ENCODE measurements at places on chromosomes 5 and 9. TPM values are rescaled to one million over a fixed set of nuclear protein-coding genes. Genes with fewer than 3 reads are reported as not detected.

DNA sequence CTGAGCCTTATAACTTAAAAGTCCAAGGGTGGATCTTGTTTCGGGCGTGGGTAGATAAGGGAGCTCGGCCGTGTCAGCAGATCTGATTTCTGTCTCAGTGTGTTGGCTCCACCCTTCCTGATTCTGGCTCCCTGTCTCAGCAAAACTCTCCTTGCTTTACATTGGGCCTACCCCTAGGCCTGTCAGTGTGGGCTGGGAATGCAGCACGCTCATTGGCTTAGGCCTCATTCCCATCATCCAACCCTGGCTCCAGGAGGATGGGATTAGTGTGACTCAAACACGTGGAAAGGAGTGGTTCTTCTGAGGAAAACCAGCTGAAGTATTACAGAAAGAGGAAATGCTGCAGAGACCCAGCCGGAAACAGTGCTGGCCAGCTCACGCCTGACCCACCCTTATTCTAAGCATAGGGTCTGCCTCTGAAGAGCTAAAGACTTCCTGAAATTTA lies 59.9 kb downstream of the ZFAND5 start:
- DNase-seq: no peak

GRCh38 chr9:131258186-131258585 lies 18.1 kb downstream of the FAM78A start:
- DNase-seq: no peak

The TMEFF1 gene
- 18.0 TPM for polyA plus RNA-seq

- DNase-seq: no peak
These were observed 153.3 kb upstream of the SLC12A2 start for GRCh38 chr5:127930311-127930710.

DNA sequence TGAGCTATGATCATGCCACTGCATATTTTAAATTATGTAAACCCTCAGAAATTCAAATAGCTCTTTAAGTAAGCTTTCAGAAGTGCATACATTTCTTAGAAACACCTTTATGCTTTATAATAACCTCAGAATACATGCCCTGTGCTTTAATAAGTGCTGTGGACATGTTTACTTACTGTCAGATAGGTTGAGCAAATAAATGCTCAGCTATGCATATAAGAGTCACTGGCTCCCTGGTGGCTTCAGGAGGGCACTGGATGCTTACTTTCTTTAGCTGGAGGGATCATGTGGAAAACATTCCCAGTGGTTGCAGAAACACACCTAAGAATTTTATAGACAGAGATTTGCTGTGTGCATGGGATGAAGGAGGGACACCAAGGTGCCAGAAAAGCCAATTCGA lies 74.4 kb downstream of the PDE6A start:
- no peak for DNase-seq

The CCDC192 gene
- polyA plus RNA-seq: 1.6 TPM

- DNase-seq: no peak
These were observed 70.3 kb upstream of the EQTN start for GRCh38 chr9:27367175-27367798.

DNA sequence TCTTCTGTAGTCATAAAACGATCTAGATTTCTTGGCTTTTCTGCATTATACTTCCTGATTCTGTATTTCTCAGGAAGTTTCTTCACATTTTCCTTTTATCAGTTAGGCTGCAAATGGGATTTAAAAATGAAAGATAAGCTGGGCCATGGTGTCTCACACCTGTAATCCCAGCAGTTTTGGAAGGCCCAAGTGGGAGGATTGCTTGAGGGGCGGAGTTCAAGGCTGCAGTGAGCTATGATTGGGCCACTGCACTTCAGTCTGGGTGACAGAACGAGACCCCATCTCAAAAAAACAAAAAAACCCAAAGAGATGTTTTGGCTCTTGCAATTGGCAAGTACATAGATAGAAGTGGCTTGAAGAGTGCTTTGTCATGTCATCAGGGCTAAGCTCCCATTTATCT lies 26.2 kb upstream of the APC start:
- DNase-seq: no peak

The SPATA9 gene
- polyA plus RNA-seq: 1.7 TPM

DNA sequence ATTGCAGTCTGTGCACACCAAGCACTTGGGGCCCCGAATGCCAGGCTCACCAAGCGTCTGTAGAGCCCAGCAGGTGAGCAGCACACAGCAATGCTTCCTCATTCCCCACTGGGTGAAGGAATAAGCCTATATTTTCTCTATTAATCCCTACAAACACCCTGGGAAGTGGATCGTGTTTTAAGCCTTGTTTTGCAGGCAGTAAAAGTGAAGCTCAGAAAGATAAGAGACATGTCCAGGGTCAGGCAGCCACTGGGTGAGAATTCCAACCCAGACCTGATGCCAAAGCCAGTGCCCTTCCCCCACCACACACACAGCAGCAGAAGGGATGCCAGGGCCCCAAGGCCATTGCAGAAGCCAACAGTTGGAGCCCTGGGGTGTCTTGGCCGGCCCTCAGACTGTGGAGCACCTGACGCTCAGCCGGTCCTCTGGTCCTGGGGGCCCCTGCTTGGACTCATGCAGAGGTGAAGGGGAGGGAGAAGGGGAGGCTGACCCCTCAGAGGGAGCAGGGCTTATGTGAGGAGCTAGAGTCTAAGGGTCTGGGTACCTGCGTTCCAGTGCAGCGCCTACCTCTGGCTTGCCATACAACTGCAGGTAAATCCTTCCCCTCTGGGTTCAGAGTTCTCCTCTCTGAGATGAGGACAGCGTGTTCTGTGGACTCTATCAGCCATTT lies 26.3 kb upstream of the SYNPO start:
- DNase-seq: no peak

DNA sequence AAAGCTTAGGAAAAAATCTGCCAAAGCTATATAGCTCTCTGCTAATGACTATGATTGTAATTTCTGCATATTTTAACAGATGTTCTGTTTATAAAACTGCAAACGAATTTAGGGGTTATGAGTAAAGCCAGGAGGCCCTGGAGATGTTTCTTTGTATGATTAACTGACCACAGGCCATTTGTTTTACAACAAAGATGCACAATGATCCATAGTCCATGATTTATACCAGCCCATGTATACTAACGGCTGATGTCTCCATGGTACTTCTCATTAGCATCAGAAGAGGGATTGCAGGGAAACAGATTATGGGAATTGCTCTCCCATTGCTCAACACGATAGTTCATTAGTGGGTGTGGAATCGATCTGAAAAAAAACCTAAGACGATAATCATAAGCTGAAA lies 78.9 kb downstream of the PPP2R2B start:
- peak; percentile 76 for DNase-seq

DNA sequence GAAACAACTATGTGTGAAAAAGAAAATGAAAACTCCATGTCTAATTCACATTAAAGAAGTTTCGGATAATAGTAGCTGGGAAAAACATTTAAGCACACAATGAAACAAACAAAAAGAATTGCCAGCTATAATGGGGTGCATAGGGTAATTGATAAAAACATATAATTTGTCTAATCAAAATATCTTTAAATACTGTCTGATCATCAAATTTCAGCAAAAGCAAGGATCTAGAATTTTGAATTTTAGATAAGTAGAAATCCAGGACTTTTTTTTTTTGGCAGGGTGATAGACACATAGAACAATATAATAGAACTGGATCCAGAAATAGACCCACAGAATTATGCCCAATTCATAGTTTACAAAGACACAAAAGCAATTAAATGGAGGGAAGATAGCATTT lies 585.0 kb downstream of the TAF11L14 start:
- no peak for DNase-seq

GRCh38 chr5:90437663-90438062 lies 28.1 kb upstream of the CETN3 start:
- DNase-seq: no peak

The HACD4 gene
- polyA plus RNA-seq: 1.6 TPM

DNA sequence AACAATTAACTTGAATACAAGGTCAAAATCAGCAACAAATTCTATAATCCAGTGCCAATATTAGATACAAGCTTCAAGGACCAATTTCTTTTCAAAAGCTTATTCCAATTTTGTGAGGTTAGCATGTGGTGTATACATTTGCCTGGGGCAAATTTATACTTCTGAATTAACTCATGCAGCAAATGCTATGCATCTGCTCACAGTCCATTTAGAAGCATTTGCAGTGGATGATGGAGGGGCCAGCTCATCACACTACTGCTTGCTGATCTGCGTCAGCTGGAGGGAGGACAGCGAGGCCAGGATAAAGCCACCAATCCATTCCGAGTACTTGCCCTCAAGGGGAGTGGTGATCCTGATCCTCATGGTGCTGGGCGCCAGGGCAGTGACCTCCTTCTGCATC lies 474.3 kb upstream of the KIF2A start:
- DNase-seq: no peak

DNA sequence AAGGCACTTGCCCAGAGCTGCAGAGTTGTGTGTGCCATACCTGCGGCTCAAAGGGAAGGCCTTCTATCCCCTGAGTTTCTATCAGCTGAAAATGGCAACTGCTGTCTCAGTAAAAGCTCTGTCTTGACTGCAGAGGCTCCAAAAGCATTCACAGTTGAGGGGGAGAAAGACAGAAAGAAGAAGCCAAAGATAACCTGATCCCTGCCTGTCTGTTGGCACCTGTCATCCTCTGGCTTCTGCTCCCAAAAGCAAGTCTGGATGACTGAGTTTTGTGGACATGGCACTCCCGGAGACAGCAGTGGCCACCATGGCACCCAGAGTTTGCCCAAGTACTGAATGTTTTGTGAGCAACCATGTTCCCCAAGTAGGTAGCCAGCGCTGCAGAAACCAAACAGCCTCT lies 176.6 kb downstream of the NR3C1 start:
- DNase-seq: no peak

DNA sequence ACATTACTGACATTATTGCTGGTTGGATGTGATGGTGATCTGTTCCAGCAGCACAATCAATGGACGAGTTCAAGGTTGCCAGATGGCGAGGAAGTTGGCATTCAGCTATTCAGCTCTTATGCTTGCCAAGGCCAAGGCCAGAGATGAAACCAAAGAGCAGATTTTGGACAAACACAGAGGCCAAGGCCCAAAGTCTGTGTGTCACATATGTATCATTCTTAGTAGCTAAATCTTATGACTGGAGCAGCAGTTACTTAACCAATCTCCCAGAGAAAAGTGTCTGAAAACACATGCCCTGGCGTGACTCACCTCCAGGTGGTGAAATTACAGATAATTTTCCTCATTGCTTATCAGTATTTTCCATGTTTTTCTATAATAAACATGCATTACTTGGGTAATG lies 189.0 kb upstream of the EGFLAM start:
- peak; percentile 22 for DNase-seq

Data from spinal cord (tissue), 10 donors.